ENCODE measurements at places on chromosomes 5 and 9.

GRCh38 chr5:128665747-128666355, 127.8 kb upstream of the FBN2 start:
- DNase-seq, result no peak

GRCh38 chr5:164617290-164617689, 1111.9 kb downstream of the MAT2B start:
- no peak for DNase-seq

GRCh38 chr5:171312129-171312974, 3.3 kb downstream of the TLX3 start:
- DNase-seq, result no peak

DNA sequence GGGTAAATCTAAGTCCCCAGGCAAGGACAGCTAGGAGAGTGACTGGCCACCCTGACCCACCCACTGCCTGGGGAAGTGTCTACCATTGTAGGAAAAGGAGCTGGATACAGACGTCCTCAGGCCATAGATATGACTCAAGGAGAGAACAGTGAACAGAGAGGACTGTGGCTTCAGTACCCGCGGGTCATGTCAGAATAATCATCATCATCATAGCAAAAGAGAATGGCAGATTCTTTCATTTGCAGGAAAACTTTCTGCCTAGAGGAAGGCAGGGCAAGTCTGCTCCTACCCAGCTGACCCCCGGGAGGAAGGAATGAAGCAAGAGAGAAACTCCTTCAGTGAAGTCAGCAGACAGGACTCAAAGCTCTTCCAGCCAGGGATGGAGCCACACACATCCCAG, 52.2 kb upstream of the UBTD2 start:
- DNase-seq, result no peak

GRCh38 chr9:113158446-113158845, 7.6 kb downstream of the SLC31A2 start:
- DNase-seq, result no peak

GRCh38 chr5:82408033-82408432, 129.9 kb upstream of the RPS23 start:
- DNase-seq, result no peak

- DNase-seq, result no peak
Observed at GRCh38 chr5:96913233-96913632, 22.6 kb upstream of the LNPEP start.

DNA sequence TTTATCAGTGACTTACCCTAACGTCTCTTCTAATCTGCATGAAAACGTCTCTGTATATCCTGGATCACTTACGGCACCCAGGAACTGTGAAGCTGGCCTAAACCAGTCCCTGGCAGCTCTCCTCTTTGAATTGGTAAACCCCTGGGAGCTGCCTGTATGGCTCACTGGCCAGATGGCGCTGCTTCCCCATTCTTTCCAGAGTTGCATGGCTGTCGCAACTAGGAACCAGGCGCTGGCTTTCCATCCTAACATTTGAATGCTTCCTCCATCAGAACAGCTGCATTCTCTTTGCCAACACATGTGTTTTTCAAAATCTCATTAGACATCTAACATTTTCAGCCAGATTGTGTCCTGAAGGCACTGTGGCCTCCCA, 8.0 kb upstream of the PCA3 start:
- peak; percentile 7 for DNase-seq

DNA sequence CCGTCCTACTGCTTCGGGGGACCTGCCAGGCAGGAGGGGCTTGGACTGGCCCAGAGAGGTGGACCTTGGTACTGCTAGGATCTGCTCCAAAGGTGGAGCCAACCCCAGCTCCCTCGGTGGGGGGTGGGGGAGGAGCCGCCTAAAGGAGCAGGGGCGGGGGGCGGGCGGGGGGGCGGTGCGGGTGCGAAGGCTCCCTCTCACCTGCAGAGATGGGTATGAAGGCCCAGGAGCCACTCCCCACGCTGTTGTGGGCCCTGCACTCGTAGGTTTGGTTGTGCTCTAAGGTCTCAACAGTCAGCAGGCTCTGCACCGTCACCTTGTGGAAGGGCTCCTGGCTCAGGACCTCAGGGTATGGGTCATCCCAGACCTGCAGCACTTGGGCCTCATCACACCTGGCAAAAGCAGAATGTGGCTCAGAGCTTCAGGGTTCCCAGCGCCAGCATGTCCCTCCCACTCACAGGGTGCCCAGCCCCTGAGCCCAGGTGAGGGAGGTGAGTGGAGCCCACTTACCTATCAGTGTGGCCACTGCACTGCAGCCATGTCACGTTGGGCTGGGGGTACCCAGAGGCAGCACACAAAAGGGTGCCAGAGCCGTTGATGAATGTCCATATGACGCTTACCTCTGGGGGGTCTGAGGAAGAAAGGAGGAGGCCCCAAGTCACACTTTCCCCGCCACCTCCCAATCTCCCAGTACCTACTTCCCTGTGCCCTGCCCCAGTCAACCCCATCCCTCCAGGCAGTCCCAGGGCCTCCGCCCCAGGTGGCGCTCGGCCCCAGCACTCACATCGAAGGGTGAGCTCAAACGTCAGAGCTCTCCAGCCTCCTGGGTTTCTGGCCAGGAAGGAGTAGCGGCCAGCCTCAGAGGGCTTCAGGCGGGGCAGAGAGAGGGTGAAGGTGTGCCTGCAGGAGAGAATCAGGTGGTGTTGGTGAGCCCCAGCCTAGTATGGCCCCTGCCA, 16.4 kb downstream of the CSF1R start:
- no peak for DNase-seq

DNA sequence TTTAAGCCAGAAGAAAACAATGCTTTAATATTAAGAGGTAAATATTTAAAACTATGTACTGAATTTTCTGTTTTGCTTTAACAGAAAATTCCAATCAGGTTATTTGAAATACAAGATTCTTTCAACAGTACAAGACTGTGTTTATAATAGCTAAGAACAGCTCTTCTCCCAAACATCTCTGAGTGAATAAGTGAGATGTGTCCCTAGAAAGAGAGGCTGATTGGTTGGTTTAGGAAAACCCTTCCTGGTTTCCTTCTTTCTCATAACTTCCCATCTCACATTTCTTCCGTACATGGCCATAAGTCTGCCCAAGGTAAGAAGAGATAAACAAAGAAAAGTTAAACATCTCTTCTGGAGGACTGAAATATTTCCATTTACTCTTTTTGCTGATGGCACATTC, 145.9 kb downstream of the FANCC start:
- DNase-seq, result no peak

DNA sequence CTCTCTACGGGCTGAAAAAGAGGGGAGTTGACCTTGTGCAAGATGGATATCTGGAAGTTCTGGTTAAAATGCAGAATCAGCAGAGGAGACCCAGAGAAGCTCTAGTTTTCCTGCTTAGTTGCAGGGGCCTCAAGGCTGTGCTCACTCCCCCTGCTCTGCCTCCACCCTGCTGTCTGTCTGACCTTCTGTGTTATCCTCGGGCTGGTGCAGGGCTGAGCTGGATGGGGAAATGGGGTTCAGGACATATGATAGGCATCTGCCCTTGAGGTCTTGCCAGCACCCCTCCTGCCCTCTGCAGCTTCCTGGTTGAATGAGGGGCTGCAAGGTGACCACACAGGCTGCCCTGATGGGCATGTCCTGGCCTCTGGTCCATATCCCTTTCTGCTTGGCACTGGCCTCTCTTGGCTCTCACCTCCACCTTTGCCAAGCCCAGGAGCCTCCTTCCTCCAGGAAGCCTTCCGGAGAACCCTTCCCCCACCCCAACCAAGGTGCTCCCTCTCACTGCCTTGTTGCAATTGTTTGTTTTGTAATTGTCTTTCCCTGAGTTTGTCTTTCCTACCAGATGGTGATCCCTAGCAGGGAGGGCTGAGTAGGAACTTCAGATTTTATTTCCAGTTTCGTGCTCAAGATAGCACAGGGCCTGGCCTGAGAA, 1.3 kb downstream of the TMEM268 start:
- DNase-seq, result no peak

DNA sequence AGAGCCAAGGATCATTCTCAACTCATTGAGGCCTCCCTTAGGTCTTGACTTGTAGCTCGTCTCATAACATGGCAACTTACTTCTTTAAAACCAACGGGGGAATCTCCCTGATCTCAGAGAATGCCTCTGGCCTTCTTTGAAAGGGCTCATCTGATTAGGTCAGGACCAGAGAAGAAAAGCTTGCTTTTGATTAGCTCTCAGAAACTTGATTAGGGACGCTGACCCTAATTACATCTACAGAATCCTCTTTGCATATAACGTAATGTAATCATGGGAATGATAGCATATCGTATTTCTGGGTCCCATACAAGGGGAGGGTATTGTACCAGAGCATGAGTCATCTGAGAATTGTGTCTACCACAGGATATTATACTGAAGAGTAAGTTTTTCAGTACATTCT, 125.1 kb upstream of the SH3GL2 start:
- no peak for DNase-seq

DNA sequence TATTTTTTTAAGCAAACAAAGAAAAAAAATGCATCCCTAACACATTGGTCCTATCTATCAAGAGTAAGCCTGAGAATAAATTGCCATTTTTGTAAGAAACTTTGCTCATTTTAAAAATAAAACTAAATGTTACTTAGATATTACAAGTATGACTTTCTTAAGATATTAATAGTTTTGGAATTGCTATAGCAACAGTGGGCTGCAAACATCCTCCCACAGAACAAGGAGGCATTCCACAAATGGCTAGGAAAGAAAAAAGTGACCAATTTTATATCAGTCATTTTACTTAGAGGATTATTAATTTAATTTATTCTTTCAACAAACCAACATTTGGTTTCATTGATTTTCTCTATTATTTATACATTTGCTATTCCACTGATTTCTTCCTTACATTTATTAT, 63.7 kb downstream of the LURAP1L start:
- DNase-seq, result no peak

DNA sequence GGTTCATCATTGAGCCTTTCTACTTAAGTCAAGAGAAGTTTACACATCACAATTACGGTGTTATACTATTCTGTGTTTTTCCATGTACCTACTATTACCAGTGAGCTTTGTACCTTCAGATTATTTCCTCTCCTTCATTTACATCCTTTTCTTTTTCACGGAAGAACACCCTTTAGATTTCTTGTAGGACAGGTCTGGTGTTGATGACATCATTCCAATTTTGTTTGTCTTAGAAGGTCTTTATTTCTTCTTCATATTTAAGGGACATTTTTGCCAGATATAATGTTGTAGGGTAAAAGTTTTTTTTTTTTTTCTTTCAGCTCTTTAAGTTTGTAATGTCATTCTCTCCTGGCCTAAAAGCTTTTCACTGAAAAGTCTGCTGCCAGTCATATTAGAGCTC, 637.1 kb upstream of the RIOK2 start:
- DNase-seq, result no peak

DNA sequence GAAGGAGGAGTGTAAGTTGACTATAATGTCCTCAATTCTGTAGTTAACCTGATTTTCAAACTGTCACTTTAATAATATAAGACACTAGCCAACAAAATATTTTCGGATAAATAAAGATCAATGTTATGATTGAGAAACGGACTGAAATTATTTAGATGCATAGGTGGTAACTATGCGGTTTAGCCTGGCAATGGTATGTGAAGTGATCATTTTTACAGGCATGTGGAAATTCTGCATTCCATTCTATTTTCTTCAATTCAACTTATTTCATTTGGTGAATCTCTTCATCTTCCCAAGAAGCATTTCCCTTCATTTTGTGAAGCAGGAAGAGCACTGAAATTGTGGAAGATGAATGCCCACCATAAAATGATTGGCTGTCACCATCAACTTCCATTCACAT, 1457.5 kb upstream of the CDH9 start:
- no peak for DNase-seq

- DNase-seq, result no peak
Observed at GRCh38 chr5:157568720-157569119, 6.9 kb downstream of the ADAM19 start.

DNA sequence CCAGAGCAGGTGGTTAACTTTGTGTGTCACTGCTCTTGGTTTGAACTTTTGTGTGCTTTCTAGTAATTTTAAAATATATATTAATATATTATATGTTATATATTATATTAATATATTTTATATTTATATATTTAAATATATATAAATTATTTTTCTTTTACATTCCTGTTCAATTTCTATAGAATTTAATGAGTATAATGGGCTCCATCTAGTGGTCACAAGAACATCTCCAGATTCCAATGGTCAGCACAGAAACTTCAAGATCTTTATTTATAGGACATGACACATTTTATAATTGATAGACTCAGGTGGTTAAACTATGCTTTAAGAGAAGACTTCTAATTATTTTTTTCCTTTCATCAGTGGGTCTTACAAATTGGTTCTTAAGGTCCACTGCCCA, 39.1 kb downstream of the COL23A1 start:
- peak; percentile 49 for DNase-seq

Measured in HTR-8/SVneo (cell line).